Astrocyte of the hippocampus (primary cell): ENCODE measurements at places on chromosomes 5 and 9.

GRCh38 chr9:72779614-72780013, 173.2 kb downstream of the ALDH1A1 start:
- no peak for DNase-seq

- DNase-seq: no peak
These were observed 429.8 kb downstream of the SPATA31D1 start for GRCh38 chr9:82418334-82418733.

GRCh38 chr5:64707191-64707590, 16.9 kb downstream of the SHISAL2B start:
- no peak for DNase-seq

- DNase-seq: no peak
These were observed 11.2 kb downstream of the ADAMTSL2 start for GRCh38 chr9:133545494-133546286.

GRCh38 chr5:82354543-82354942, 76.4 kb upstream of the RPS23 start:
- DNase-seq: no peak

DNA sequence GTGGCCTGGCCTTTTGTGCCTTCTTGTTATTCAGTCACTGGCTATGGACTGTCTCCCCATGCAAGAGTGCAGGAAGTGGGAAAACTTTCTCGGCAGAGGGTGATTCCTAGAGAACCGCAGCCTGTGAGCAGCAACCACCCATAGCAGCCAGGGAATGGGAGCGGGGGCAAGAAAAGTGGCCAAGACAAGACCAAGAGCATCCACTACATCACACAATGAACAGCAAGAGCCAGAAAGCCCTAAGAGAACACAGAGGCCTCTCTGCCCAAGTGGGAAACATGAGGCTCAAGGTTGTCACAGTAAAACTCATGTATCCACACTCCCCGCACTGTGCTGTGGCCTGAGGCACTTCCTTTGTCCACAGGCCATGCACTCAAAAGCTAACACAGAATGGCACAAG, 129.1 kb upstream of the FSTL4 start:
- DNase-seq: no peak

DNA sequence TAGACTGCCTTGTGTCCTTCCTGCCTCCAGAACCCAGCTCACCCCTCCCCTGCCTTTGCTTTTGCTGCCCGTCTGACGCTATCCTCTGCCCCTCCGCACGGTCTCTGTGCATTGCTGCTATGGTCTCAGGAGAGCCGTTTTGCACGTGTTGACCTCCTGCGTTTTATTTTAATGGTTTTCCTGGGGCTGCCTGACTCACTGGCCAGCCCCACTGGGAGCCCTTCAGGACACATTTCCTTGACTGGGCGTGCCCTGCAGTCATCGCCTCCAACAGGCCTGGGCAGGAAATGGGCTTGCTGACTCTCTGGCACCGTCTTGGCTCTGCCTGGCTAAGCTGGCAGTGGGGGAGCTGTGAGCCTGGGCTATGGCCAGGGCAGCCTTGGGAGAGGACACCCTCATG, 17.9 kb upstream of the ASS1 start:
- DNase-seq: no peak

DNA sequence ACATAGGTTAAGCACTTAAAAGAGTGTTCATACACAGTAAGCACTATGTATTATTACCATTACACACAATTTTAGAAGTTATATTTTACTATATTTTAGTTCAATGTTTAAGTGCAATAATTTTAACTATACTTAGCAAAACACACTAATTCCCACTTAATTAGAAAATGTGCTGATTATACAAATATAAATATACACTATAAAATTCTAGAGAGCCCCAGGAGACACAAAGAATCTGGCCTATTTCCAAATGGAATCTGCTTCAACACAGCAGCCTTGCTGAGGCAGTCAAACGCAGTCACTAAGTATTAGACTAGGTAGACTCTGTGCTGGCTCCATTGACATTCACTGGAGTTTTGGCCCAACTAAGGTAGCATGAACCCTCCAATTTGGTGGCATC, 160.9 kb downstream of the CETN3 start:
- no peak for DNase-seq

GRCh38 chr5:14025569-14026286, 81.2 kb upstream of the DNAH5 start:
- no peak for DNase-seq

- DNase-seq: no peak
These were observed 22.9 kb upstream of the CFAP95 start for GRCh38 chr9:69797675-69798074.

DNA sequence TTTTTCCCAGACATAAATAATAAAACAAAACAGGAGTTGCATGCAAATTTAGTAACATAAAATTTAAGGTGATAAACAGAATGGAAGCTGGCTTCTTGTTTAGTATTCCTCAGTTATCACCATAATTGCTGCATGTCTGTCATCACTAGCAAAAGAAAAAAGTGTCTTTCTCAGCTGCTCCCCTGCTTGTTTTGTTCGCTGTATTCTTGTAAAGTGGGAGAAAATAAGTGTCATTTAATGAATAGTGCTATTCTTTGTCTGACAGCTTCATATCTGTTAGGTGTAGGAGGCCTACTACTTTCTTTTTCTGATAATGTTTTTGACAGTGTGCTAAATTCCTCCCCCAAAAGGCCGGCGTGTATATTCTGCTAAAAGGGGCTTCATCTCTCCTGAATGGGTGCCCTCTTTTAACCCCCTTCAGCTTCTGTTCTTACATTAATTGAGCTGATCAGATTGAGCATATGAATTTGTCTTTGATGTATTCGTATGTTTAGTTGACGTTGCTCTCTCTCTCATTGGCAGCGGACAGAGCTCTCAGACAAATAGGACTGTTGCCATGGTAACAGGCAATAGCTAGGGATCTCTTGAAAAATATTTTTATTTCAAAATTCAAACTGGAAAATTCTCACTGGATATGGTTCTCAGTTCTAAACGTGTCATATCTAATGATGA, 303.8 kb downstream of the KIAA0825 start:
- peak; percentile 20 for DNase-seq

- DNase-seq: no peak
These were observed 40.1 kb downstream of the TRPM6 start for GRCh38 chr9:74847478-74848152.

DNA sequence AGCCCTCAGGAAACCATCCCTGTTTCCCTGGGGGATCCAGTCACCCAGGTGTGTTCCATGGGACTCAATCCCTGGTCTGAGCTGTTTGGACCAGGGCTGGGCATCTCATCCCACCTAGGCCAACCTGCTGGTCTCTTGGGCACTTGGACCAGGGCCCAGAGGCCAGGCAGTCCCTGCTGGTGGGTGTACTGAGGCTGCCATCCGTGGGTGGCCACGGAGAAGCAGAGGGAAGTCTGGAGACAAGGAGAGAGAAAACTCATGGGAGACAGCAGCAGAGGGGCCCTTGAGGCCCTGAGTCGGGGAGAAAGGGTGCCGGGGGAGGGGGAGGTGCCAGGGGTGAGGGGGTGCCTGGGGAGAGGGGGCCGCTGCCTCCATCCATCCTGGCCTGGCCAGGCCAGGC, 247.8 kb downstream of the PBX3 start:
- DNase-seq: no peak

- peak; percentile 2 for DNase-seq
These were observed 367.5 kb upstream of the ADAMTS16 start for GRCh38 chr5:4772591-4772990.
